Stimulated activated CD4-positive, alpha-beta T cell treated with anti-CD3 and anti-CD28 coated beads, Interleukin-2, amount 100 ng/mL, for 48 hours (primary cell): ENCODE measurements at places on chromosomes 3 and 15.
A peak's percentile ranks its signal among the peaks of the same experiment; 100 is the strongest.

GRCh38 chr15:92033314-92033713 lies 179.8 kb downstream of the SLCO3A1 start:
- DNase-seq = no peak

- no peak for DNase-seq
These were observed 6.7 kb upstream of the TMPRSS7 start for GRCh38 chr3:112027826-112028225.

DNA sequence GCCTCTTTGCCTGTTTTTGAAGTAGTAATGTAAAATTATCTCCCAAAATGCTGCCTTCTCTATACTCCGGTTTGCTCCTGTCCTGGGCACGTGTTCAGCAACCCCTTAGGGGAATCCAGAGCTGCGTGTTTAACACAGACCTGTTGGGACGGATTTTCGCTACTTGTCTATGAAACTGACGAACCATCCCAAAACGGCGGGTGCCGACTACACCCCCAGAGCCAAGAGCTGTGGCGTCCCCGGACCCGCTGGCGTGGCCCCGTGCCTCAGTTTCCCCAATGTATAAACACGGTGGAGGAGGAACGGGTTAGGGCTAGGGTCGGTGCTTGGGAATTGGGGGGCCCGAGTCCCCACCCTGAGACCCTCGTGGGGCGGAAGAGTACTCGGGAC lies 473 bp downstream of the FHIT start:
- DNase-seq = peak; percentile 7

DNA sequence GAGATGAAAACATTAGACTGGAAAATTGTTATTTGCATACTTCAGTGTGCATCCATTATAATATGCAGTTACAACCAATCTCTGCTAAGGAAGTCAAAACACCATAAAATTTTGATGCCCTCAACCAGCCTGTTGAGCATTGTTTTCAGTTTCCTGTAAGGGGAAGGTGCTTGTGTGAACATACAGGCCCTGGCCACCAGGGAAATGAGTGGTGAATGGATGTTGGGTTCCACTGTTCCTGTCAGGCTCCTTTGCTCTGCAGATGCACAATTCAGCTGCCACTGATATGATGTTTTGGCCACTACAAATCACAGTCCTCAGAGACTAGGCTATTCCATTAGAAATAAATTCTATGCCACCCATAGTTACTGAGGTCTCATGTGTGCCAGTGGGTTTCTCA lies 184.6 kb downstream of the SYNPR start:
- DNase-seq = no peak

DNA sequence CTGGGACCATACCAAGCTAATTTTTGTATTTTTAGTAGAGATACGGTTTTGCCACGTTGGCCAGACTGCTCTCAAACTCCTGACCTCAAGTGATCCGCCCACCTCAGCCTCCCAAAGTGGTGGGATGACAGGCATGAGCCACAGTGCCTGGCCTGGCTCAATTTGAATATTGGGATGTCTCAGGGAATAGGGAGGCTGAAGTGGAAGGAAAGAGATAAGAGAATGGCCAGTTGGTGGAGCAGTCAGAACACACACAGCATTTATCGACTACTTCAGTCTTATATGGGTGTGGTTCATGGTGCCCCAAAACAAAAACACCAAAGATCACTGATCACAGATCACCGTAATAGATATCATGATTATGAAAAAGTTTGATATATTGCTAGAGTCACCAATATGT lies 144.4 kb downstream of the GMNC start:
- no peak for DNase-seq

DNA sequence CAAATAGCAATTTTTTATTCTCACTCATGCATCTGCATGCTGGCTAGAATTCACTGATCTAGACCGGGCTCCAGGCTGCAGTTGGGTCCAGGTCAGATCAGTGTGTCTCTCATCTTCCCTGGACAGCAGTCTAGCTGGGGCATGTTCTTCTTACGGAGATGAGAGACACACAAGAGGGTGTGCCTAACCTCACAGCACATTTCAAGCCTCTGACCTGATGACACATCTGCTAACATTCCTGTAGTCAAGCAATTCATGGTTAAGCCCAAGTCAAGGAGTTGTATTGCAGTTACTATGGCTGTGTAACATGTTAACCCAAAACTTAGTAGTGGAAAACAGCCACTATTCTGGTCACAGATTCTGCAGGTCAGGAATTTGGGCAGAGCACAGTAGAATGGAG lies 13.1 kb downstream of the BSN start:
- no peak for DNase-seq

DNA sequence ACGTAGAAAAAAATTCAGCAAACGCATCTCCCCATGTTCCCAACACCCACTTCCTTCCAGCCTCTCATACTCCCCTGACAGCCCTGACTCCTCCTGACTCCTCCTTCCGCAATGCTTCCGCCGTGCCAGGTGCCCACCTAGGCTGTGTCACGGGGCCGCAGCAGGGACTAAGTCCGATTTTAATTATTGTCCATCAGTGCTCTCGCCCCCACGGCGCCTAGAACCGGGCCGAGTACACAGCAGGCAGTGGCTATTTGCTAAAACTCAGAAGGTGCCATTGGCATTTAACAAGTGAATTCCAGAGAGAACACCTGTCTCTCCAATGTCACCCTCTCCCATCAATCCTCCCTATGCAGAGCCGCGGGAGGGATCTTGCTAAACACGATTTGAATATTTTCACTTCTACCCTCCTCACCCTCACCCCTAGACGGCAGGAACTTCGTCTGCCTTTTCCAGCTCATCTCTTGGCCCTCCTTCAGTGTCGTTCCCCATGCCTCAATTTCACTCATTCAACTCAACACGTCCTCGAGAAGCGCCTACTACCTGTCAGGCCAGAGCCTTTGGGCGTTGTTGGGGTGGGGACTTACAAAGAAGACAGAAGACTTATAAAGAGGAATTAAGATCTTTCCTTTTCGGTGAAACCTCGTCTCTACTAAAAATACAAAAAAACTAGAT lies 11.5 kb upstream of the SHF start:
- peak; percentile 39 for DNase-seq
